ENCODE measurements at places on chromosomes 2 and 18.

DNA sequence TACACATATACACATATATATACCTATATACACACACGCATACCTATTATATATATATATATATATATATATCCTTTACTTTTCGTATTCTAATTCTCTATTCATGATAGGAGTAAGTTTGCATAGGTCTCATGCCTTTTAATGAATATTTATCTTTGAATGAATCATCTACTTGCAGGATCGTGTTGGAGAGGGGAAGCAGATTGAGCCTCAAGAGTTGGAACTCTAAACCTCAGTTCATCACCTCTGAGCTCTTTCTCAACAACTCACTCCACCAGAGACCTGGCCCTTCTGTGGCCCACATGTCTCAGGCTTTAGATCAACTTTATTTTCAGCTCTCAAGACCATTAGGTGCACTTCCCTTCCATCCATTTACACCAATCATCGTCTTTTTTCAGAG is 490.4 kb upstream of the ID2 start:
- DNase-seq, result no peak

DNA sequence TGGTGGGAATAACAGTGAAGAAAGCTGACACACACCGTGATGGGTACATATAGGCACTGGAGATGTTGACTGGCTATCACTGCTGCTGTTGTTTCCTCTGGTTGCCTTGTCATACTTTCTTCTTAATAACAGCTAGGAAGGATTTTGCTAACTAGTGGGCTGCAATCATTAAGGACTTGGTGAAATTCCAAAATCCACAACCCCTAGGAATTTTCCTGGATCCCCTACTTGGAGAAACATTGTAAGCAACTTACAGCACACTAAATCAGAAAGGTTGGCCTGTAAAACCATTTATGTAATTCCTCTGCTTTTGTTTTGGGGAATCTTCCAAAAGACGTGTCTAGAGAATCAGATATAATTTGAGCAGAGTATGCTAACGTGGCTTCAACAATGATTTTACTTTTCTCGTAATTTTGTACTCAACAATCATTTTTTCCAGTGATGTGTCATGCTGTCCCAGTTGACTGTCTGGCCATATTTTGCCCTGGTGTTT is 8.0 kb upstream of the COL3A1 start:
- no peak for DNase-seq

GRCh38 chr18:34890486-34891085 is 150.6 kb upstream of the MAPRE2 start:
- no peak for DNase-seq

DNA sequence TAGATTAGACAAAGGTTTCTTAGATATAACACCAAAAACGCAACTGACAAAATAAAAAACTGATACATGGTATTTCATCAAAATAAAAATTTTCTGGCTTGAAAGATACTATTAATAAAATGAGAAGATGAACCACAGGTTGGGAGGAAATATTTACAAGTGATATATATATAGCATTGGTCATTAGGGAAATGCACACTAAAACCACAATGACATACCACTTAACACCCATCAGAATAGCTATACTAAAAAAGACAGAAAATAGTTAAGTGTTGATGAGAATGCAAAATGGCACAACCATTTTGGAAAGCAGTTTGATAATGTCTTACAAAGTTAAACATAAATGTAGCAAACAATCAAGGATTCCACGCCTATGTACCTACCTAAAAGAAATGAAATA is 83.9 kb downstream of the SLC66A3 start:
- DNase-seq, result no peak

- DNase-seq, result no peak
Measured at GRCh38 chr2:121818546-121818945, 63.1 kb downstream of the TSN start.

DNA sequence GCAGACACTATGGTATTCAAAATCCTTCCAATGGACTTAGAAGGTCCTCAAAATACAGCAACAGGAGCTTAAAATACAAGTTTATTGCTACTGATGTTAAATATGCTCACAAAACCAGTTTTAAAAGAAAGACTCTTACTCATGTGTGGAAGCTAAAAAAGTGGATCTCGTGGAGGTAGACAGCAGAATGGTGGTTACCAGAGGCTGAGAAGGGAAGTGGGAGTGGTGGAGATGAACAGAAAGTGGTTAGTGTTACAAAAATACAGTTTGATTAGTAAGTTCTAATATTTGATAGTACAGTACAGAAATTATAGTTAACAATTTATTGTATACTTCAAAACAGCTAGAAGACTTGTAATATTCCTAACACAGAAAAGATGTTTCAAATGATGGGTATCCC is 12.1 kb downstream of the ADAM17 start:
- DNase-seq, result peak; percentile 28

DNA sequence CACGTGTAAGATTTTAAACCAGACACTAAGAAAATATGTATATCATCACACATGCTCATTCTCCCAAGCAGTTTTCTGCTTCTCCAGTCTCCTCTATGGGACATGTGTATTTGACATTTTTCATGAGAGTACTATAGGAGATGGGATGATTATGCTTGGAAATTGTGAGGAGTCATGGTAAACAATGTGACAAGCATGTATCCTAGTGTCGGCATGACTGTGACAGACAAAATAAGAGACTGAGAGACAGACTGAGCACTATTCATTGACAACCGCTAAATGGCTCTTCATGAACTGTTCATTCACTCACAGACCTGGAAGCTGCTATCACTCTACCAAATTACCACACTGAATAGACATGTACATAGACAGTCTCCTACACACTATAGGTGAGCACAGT is 127.1 kb downstream of the VWC2L start:
- no peak for DNase-seq

DNA sequence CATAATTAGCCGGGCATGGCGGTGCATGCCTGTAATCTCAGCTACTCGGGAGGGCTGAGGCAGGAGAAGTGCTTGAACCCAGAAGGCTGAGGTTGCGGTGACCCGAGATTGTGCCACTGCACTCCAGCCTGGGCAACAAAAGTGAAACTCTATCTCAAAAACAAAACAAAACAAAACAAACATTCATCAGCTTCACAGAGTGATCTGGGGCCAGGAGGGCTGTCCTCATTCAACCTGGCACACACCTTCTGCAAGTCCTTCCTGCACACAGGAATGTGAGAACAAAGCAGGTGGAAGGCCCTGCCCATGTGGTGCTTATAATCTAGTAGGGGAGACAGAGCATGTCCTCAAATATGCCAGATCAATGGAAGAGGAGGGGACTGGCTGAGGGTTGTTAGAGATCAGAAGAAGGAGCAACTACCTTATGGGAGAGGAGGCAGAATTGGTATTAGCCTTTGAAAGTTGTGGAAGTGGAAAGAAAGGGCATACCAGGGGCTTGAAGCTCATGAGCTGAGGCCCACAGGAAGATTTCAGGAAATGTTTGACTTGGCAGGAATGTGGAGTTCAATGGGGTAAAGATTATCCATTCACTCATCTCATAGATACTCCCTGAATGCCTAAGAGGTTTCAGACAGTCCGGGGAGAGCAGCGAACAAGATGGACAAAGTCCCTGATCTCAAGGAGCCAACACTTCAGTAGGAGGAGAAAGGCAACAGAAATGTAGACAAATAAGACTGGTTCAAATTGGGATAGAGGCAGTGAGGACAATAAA is 155.3 kb upstream of the SIX3 start:
- DNase-seq, result no peak

GRCh38 chr2:158507141-158507540 is 50.4 kb downstream of the PKP4 start:
- no peak for DNase-seq

DNA sequence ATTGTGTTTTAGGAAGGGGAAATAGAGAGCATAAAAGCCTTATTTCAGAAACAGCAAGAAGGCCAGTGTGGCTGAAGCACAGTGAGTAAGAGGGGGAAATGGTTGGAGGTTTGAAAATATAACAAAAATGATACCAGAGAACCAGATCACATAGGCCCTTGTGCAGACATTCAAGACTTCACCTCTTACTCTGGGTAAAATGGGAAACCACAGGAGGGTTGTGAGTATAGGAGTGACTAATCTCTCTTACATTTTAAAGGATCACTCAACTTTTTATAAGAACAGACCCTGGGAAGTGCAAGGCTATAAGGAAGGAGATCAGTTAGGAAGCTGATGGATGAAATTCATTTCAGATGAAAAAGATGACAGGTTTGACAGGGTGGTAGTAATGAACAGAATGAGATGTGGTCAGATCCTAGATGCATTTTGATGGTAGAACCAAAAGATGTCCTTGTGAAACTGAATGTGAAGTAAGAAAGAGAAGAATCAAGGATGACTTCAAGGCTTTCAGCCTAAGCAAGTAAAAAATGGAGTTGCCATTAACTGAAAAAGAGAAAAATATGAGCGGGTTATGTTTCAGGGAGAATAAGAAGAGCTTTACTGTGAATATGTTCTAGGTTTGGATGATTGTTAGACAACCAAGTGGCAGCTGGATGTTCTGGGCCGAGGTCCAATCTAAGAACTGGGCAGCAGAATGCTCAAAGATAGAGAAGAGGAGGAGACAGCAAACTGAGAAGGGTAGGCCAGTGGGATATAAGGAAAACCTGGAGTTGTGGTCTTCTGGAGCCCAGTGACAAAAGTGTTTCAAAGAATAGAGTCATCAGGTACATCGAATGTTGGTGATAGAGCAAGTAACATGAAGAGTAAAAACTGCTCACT is 65.1 kb downstream of the USP40 start:
- no peak for DNase-seq

DNA sequence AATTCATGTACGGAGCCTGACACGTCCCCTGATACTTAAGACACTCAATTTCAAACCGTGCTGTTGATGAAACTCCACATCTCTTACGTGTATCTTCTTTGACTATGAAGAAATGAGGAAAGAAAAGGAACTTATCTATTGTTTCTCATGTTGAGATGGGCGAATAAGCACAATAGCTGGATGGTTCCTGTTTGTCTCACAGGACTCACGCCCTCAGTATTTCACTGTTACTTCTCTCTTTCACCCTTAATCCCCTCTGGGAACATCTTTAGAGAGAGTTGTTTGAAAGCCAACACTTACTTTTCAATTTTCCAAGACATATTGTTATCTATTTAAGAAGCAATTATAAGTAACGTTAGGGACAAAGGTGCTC is 99.8 kb downstream of the COPS8 start:
- DNase-seq, result no peak

DNA sequence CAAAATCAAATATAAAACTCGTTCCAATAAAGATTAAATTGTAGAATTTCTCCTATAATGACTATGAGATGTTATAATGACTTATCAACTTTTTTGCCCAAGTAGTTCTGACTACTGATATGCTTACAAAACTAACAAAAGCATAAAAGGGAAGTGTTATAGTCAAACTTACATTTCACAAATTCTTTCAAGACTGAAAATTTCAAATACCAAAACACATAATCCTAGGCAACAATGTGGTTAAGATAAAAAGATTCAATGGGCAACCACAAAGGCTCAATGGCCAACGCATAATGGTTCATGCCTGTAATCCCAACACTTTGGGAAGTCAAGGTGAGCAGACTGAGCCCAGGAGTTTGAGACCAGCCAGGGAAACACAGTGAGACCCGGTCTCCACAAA is 135.7 kb downstream of the USP34 start:
- no peak for DNase-seq

- no peak for DNase-seq
Measured at GRCh38 chr2:236859908-236860307, 225.8 kb upstream of the COPS8 start.

- no peak for DNase-seq
Measured at GRCh38 chr2:105876191-105876590, 131.5 kb downstream of the NCK2 start.

GRCh38 chr2:172813314-172813888 is 77.8 kb downstream of the RAPGEF4 start:
- no peak for DNase-seq

DNA sequence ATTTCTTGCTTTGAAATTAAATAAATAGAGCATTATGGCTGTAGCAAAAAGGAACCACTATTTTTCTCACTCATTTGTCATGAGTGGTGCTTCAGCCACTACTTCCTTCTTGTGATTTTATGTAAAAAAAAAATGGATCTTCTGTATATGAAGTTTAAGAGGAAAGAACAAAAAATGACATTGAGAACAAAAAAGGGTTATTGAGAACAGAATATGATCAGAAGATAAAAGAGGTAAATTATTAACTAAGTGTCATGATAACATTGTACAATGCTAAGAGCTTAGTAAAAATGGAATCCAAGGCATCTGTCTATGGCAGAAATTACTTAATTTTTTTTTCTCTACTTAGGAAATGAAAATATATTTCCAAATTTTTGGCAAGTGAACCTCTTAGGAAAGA is 103.5 kb downstream of the PKP4 start:
- no peak for DNase-seq

DNA sequence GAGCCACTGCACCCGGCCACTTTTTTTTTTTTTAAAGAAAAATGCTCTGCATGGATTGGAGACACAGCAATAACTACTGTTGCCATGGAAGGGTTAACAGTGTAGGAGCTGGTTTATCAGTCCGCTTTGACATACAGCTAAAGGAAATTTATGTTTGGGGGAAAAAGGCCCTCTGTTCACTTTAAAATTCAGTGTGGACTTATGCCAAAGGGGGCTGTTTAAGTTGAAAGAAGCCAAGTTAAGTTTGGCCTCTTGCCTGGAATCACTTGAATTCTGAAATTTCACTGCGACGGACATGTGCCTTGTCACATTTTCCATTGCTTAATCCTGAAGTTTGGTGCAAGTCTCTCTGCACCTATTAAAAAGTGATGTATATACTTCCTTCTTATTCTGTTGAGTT is 3.1 kb downstream of the KCNE4 start:
- no peak for DNase-seq

GRCh38 chr18:68150961-68151360 is 563.9 kb downstream of the TMX3 start:
- DNase-seq, result no peak

DNA sequence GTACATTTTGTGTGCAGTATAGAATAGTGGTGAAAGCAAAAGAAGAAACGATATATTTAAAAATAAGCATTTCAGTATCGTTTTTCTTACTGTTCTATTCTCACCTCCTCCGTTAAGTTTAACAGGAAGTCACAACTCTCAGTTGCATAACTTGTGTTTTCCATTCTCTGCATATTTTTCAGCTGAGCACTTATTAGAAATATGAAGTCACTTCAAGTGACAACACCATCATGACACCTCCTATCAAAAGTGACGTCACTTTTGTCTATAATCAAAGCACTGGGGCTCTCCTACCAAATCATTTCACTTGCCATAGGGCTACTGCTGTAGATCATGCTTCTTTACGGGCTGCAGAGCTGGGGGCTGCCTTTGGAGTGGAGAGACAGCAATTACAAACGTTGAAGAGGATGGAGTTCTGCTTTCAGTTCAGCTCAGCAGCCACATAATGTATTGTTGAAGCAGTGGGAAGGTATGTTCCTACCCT is 36.3 kb downstream of the STAT4 start:
- DNase-seq, result peak; percentile 39

DNA sequence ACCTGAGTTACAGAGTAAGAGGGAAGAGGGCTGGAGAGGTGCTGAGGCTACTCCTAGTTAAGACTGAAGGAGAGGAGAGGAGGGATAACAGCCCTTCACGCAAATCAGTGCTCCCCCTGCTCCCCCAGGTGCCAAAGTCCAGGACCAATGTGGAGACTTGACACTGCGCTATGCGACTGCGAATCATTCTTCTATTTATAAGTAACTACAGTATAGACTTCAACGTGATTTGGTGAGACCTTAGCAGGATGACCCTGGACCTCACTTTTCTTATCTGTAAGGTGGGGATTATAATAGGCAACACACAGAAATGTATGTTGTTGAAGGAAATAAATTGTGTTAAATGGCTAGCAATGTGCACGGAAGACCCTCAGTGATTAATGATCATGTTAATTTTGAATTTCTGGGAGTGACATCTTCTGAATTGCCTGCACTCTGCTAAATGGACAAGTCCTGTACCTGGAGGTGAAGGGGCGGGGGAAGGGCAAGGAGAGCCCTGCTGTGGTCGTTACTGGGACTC is 11.0 kb downstream of the EN1 start:
- DNase-seq, result no peak

- no peak for DNase-seq
Measured at GRCh38 chr2:102226612-102227391, 40.0 kb downstream of the IL1RL2 start.
